ENCODE measurements at places on chromosomes 6 and 20.

GRCh38 chr20:38834868-38835267 is 29.4 kb downstream of the PPP1R16B start:
- DNase-seq: no peak

- no peak for DNase-seq
These were observed 95.8 kb upstream of the LY86 start for GRCh38 chr6:6492675-6493074.

GRCh38 chr6:3259491-3259958 is 778 bp downstream of the PSMG4 start:
- DNase-seq: no peak

DNA sequence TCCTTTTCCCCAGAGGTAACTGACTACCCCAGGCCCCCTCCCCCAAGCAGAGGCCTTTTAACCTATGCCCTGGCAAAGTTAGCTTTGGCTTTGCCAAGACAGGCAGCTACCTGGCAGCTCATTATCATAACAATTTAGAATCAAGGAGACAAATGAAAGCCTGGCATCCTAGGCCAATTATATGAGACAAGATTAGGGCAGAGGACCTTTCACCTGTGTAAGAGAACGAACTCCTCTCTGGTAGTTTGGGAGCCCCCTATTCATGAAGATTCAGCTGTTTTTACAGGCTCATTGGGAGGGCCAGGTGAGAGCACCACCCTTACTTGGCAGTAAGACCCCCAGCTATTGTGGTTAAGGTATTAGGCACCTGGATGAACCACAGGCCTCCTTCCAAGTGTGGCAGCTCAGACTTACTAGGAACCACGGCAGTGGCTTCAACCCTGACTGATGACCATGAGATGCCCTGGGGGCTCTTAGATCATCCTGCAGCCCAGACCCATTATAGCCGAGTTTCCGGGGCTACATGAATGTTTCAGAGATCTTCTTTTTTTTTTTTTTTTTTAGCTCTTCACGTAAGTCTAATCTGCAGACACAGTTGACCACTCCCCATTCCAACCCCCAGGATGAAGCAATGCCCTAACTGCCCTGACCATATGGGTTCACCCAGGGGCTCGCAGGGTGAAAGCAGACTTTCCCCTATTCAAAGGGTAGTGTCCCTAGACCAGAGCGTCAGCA is 56.2 kb downstream of the RAB44 start:
- no peak for DNase-seq

- DNase-seq: no peak
These were observed 8.0 kb downstream of the SLC17A3 start for GRCh38 chr6:25866011-25866410.

DNA sequence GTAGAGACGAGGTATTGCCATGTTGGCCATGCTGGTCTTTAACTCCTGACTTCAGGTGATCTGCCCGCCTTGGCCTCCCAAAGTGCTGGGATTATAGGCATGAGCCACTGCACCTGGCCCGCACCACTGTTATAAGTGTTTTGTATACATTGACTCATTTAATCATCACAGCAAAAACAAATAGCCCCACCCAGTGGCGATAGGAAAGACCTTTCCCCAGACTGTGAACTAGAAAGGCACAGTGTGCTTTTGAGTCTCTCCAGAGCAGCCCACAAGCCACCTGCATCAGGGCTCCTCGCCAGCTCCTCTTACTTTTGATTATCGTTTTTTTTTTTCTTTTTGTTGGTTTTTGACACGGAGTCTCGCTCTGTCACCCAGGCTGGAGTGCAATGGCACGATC is 27.9 kb upstream of the ZFP64 start:
- no peak for DNase-seq

- peak; percentile 88 for DNase-seq
These were observed 40.3 kb upstream of the BLCAP start for GRCh38 chr20:37567671-37568588.

DNA sequence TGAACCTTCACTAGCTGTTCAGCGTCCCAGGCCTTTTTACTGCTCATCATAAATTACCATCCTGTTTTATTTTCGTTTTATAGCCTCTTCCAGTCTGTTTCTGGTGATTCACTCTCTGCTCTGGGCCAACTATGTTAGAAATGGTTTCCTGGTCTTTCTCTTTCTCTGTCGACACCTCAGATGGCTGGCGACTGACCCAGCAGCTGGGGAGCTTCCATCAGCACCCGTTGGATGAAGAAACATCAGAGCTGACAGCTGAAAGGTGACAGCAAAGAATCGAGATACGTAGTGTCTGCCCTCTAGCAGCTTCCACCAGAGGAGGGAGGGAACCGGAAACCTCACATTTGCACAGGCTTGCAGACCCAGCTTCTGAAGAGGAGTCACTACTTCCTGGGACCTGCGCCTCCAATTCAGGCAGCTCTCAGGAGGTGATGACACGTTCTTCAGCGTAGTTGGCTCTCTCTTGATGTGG is 82.9 kb upstream of the MLN start:
- DNase-seq: no peak

- DNase-seq: no peak
These were observed 52.5 kb downstream of the MMUT start for GRCh38 chr6:49410564-49410963.

DNA sequence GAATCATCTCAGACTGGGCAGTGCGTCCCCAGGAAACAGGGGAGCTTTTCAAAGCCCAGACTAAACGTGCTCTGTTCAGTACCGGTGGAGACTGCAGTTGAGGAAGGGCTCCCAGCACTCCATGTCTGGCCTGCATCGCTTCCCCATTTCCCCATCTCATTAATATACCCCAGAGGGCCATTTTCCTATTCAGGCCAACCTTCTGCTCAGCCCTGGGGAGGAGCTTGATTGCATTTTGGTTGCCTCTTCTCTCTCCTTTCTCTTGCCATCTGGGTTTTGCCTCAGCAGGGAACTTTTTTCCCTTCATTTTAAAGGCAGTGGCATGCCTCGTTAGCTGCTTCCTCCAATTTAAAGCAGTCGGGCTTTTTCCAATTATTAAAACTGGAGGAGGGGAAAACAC is 394.3 kb upstream of the SOX4 start:
- DNase-seq: peak; percentile 72

- no peak for DNase-seq
These were observed 14.7 kb downstream of the CLDN20 start for GRCh38 chr6:155278319-155279049.

- no peak for DNase-seq
These were observed 20.0 kb downstream of the TAF4 start for GRCh38 chr20:62045529-62046285.

DNA sequence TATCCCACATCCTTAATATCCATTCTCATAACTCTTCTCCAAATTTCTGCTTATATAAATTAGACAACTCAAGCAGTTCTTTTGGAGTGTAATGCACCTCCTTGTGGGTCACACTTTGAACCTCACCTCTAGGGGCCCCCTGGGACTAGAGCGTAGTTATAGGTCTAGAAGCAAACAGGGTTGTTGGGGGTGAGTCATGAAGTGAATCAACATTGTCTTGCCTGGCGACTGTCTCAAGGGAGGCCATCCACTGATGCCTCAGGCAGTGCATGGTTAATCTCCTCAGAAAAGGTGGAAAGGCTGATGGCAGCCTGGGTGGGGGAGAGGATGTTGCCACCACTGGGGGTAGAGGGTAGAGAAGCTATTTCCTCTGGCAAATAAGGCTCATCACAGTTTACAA is 129.1 kb downstream of the TNFRSF21 start:
- no peak for DNase-seq

GRCh38 chr20:36775196-36775595 is 1.6 kb upstream of the DSN1 start:
- no peak for DNase-seq

- no peak for DNase-seq
These were observed 1.5 kb downstream of the TBCC start for GRCh38 chr6:42744351-42744893.

DNA sequence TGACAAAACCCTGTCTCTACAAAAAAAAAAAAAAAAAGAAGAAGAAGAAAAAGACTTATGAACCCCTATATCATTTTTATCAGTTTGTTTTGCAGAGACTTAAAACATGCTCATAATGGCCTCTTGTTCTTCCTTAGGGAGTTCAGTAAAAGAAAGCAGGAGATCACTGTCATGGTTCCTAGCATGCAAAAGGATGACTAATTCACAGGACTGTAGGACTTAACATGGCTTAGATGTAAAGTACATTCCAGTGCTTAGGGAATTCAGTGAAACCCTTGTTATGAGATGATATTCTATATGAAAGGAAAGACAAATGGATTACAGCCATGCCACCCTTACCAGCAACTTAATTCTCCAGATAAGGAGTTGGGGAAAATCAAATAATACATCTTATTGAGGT is 29.5 kb downstream of the EEF1A1 start:
- no peak for DNase-seq

DNA sequence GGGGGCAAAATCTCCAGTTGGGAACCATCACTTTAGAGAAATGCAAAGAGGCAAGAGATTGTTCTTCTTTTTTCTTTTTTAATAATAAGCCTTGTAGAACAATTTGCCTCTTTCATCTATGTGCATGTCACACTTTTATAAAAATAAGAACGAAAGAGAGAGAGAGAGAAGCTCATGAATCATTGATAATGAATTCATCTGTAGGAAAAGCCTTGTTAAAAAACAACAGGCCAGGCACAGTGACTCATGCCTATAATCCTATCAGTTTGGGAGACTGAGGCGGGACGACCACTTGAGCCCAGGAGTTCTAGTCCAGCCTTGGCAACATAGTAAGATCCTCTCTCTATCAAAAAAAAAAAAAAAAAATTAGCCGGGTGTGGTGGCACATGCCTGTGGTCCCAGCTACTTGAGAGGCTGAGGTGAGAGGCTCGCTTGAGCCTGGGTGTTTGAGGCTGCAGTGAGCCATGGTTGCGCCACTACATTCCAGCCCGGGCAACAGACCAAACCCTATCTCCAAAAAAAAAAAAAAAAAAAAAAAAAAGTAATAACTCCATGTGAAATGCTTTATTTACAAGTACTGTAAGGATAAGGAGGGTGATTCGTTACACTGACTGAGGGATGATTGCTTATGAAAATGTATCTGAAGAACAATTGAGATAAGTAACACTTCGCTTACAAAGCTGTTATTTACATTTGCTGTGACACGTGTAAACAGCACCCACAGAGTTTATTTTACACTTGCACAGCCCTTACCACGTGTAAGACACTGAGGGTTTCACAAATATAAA is 6.0 kb downstream of the CCN5 start:
- no peak for DNase-seq

DNA sequence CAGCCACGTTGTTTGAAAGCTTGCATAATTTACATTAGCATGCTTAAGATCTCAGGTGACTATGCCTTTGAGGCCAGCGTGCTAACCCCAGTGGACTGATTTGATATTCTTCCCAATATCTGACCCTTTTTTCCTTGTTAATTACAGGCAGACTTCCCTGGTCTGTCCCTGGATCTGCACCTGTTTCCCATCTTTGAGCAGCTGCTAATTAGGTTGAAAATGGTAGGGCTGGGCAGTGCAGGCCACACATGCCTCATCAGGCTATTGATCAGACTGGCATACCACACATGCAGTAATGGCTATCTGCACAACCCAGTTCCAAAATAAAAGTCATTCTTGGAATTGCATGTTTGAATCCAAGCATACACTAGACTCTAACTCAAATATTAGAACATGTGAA is 164.3 kb upstream of the TFAP2D start:
- no peak for DNase-seq

- no peak for DNase-seq
These were observed 36.1 kb upstream of the ZBP1 start for GRCh38 chr20:57656252-57656820.

- no peak for DNase-seq
These were observed 50.4 kb downstream of the YTHDF1 start for GRCh38 chr20:63165356-63166192.
